ENCODE measurements at places on chromosomes 3 and 15.

GRCh38 chr3:52144034-52144795 is 10.0 kb downstream of the POC1A start:
- peak; percentile 91 for DNase-seq

GRCh38 chr3:147960786-147961185 is 551.6 kb downstream of the ZIC1 start:
- DNase-seq = no peak

DNA sequence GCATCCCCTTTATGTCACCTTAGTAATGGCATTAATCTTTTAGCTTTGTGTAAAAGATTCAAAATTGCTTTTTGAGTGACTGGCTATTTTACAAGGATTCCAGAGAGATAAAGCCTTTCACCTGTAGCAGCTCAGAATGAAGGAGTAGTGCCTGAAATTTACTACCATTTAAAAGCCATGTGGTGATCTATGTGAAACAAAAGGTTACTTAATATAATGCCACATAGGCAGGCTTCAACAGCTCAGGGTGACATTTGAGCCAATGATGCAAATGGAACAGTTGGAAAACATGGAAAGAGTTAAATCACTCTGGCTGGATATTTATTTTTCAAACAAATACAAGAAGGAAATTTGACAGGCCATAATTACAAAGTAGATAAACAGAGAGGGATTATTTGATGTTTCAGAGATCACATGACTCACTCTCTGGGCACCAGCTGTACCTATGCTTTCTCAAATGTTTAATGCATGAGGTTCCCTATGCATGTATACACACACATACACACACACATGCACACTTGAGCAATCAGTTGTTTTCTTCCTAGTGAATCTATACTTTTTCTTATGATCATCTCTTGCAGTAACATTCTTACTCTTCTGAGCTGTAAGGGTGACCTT is 171.5 kb downstream of the ZMAT3 start:
- no peak for DNase-seq

- DNase-seq = no peak
Measured at GRCh38 chr3:72453706-72454105, 394.5 kb downstream of the SHQ1 start.

DNA sequence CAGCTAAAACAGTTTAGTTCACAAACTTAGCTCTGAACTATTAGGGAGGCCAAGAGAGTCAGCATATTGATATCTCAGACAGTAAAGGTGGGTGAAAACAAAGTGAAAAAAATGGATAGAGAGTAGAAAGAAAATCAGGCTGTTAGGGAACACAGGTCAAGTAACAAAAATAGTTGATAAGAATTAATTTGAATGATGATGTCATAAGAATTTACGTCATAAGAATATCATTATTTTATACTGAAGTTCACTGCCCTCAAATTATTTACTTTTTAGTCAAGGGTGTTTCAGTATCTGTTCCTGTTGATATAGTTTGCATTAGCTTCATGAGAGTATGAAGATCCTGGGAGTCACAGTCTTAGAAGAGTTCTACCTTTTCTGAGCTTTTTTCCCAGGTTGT is 1134.6 kb downstream of the SI start:
- no peak for DNase-seq

DNA sequence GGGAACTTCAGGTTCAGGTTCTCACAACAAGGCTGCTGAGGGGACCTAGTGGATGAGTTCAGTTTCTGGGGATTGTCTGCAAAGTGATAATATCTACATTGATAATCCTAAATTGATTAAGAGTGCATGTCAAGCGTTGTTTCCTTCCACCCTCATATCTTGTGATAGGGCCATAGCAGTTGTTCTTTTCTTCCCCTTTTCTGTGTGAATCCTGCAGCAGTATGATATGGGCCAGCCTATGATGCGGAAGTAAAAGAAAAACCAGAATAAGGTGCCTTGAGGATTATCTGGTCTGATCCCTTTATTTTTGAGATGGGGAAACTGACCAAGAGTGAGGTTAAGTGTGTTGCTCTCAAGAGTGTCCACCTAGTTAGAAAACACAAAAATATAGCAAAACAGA is 86.2 kb downstream of the MITF start:
- no peak for DNase-seq

DNA sequence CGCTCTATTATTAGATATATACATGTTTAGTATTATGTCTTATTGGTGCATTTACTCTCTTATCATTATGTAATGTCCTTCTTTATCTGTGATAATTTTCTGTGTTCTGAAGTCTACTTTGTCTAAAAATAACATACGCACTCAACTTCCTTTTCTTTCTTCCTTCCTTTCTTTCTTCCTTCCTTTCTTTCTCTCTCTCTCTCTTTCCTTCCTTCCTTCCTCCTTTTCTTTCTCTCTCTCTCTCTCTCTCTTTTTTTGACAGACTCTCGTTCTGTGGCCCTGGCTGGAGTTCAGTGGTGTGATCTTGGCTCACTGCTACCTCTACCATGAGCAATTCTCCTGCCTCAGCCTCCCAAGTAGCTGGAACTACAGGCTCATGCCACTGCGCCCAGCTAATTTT is 15.2 kb downstream of the ADIPOQ start:
- no peak for DNase-seq

DNA sequence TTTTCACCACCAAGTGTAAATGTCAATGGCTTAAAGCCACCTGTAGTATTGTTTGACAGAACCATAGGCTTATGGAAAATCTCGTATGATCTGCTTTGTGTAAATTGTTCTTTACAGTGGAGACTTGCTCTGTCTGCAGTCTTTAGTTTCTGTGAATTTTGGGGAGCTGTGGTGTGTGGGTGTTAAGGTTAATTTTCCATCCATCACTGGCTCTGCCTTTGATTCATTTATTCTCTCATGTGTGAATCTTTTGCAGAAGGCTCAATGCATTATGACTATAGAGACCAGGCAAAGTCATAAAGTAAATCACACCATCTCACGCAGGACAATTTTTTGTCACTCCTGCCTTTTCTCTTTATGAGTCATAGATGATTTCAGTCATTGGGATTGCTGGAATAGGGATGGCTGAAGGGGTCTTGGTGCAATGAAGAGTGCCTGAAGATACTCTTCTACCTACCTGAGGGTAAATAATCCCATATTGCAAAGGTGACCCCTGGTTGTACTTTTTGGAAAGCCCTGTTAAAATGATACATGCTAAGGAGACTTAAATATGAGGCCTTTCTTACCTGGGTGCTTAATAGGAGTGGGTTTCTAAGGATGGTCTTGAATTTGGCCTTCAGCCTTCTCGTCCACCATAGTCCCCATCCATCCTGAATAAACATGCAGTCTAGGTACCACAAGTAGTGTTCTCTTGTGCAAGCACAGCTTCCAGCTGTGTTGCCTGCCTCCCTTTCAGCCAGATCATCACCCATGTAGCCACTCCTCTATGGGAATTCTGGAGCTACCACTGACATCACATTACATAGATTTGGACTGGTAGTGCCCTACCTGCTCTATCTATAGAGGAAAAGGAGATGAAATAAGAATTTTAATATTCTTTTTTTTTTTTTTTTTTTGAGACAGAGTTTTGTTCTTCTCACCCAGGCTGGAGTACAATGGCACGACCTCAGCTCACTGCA is 14.3 kb downstream of the TGFBR2 start:
- no peak for DNase-seq

DNA sequence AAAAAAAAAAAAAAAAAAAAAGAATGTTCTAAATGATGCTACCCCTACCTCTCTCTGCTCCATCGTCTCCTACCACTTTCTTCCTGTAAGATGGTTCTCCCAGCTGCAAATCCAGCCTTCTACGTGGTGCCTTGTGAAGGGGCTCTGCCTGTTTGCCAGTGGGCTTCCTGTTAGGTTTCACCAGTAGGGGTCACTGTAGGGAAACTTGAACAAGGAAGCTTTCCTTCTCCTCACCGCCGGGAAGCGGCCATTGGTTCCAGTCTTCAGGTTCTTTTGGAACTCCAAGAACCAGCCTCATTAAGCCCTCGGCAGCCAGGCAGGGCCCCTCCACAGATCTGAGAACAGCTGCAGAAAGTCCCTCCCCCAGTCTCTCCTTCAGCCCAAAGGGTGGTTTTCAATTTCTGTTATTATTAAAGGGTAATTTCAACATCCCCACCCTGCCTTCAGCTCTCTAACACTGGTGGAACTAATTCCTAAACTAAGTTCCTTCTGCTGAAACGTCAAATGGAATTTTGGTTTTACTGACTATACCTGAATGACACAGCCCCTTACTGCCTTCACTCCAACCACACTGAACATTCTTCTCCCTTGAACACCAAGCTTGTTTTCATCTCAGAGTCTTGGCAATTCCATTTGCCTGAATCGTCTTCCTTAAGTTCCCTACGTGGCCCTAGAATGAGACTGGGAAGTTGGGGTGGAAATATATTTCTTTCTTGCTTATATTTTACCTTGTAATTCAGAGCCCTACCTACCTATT is 13.5 kb downstream of the MCCC1 start:
- no peak for DNase-seq

DNA sequence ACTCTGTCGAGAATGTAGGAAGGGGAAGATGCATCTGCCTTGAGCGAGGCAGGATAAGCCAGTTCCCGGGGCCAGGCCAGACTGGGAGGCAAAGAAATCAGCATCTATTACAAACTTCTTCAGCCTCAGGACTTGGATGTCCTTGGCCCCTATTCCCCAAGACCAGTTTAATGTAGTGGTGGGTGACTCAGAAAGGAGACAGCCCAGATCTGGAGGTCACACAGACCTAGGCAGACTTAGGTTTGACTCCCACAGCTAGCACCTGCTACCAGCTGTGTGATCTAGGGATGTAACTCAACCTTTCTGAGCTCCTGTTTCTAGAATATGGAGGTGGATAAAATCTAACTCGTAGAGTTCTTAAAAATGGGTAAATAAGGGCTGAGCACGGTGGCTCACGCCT is 409.5 kb upstream of the PROK2 start:
- DNase-seq = no peak

- no peak for DNase-seq
Measured at GRCh38 chr3:197366301-197367044, 68.1 kb upstream of the DLG1 start.

DNA sequence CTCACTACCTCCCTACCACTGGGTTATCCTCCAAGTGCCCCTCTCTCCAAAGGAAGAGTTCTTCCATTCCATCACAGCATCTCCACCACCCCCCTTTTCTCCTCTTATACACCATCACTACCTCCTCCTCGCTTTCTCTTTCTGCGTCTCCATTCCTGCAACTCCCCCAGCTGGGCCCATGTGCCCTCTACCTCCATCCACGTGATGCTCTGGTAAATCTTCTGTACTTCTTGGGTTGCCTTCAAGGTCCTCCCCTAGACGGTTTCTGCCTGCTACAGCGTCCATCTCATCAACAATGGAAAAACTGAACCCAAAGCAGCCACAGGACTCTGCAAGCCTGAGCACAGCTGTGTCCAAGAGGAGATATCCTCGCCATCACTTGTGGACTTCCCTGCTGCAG is 129.5 kb upstream of the SLCO3A1 start:
- no peak for DNase-seq

DNA sequence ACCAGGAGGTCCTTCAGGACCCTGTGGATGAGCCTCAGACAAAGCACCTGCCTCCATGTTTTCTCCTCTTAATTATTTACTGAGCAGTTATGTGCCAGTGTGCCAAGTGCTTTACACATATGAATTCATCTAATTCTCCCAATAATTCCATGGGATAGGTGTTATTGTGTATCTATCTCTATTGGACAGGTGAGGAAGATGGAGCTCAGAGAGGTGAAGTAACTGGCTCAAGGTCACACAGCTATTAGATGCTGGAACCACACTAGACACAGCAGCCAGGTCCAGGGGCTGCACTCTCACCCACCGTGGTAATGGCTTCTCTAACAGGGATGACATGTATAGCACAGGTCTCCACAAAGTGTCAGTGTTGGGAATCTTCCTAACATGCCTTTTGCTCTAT is 70.2 kb downstream of the TLE3 start:
- DNase-seq = no peak

DNA sequence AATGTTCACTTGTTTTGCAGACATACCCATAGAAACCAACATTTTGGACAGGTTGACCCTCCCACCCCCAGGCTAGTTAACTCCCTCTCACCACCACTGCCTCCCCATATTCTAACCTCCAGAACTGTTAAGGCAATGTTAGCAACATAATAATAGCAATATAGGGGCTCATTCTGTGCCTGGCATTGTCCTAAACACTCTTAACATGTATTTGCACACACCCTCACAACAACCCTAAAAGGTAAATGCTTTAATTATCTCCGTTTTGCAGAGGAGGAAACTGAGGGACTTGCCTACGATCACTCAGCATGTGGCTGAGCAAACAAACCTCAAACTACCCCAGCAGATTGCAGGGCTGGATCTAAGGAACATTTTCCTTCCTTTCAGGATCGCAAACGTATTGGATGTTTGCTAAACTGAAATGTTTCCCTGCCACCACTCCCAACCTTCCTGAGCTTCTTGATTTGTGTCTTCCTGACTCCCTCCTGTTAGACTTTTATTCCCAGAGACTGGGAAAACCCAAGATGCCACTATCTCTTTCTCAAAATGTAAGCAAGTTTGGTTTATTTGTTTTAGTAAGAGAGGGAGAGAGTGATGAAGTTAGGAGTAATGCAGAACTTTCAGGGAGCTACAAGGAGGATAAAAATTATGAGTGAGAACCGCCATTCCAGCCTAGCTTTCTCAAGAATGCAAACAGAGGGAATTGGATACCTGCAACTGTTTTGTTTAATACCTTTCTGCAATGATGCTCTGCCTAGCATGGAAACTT is 1.3 kb downstream of the SCG5 start:
- DNase-seq = no peak
